ENCODE measurements at places on chromosomes 3 and 15.

DNA sequence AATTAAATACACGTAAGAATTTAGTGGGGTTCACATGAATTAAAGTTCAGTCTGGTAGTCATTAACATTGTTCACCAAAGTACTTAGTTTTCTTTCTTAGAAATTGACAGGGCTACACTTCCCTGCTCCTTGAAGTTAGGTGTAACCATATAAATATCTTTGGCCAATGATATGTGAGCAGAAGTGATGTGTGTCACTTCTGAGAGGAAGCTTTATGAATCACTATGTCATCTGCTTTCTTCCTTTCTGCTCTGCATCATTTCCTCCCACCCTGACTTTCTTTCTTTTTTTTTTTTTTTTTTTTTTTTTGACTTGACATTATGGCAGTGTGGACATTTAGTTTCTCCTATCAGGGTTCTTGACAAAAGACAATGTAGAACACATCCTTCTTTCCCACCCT, 156.2 kb upstream of the COL8A1 start:
- DNase-seq = no peak

DNA sequence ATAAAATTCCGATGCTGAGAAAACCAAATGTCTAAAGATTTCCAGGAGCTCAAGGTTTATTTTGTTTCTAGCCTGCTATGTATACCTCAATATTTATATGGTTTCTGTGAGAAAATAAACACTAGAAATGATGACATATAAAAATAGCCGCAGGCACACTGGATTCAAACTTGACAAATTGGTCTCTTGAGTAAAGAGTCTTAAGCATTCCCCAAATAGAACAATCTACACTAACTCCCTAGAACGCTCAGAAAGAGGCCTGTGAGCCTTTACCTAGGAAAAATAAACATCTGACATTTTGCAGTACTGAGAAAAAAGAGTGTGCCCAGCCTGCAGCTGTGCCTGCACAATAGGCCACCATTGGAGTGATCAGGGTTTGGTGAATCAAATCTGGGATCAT, 75.2 kb downstream of the NEK10 start:
- peak; percentile 11 for DNase-seq

GRCh38 chr3:37139567-37140052, 34.8 kb downstream of the LRRFIP2 start:
- no peak for DNase-seq

GRCh38 chr3:151171145-151171757, 31.8 kb downstream of the GPR171 start:
- no peak for DNase-seq

- no peak for DNase-seq
Observed at GRCh38 chr3:188711881-188712247, 459.9 kb upstream of the TPRG1 start.

Measured in AG04450 (cell line).